ENCODE measurements at places on chromosomes 2 and 18.

- no peak for DNase-seq
Observed at GRCh38 chr2:60808330-60808801, 52.3 kb downstream of the PAPOLG start.

DNA sequence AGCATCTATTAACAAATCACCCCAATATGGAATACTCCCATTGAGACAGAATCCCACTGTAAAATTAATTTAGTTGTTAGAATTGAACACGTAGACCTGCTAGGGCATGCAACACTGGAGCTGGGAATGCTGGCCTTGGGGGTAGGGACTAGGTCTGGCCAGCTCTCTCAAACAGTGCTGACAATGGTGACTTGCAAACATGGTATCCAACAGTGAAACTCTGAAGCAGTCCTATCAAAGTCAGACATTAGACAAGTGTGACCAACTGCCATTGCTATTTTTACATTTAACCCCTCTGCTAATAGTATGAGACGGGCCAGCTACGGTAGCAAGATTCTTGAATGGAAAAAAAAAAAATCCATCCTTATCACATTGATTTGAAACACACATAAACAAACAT lies 7.2 kb downstream of the E2F6 start:
- no peak for DNase-seq

DNA sequence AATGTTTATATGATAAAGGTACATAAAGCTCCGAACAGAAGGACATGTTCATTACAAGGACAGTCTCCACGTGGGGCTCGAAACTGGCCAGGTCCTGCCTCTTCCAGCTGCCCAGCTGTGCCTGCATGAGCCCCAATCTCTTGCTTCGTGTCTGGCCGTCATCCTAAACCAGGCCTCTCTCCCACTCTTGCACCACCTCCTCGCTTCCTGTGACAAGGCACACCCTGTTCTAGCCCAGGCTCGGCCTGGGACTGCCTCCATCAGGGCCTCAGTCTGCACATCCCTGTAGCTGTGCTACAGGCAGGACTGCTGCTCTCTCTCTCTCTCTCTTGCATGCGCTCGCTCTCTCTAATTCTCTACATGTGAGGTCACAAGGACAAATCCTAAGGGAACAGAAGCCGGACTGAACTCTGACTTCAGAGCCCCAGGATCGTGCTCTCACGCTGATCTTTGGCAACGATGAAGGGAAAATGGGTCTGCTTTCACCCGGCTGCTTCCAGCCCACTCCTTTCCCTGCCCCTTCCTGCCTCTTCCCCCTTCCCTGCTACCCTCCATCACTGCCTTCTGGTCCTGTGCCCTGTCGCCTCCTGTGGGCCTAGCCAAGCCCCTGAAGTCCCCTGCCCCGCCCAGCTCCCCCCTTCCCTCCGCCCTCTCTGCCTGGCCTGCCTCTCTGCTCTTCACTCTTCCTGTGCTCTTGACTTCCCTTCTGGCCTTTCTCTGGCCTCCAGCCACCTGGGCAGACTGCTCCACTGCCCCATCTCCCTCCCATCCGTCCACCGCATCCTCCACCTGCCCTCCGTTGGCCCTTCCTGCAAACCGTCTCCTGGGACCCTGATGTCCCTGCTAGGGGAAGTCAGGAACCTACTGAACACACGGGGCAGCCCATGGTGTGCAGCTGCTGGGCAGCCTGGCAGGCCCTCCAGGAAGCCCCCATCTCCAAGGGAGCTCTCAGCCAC lies 7.8 kb upstream of the GPR55 start:
- DNase-seq: no peak

- DNase-seq: no peak
Observed at GRCh38 chr18:9340472-9340871, 5.9 kb downstream of the TWSG1 start.

GRCh38 chr2:54770676-54771075 lies 47.2 kb downstream of the EML6 start:
- no peak for DNase-seq

GRCh38 chr2:99797475-99797874 lies 307.7 kb upstream of the REV1 start:
- no peak for DNase-seq

DNA sequence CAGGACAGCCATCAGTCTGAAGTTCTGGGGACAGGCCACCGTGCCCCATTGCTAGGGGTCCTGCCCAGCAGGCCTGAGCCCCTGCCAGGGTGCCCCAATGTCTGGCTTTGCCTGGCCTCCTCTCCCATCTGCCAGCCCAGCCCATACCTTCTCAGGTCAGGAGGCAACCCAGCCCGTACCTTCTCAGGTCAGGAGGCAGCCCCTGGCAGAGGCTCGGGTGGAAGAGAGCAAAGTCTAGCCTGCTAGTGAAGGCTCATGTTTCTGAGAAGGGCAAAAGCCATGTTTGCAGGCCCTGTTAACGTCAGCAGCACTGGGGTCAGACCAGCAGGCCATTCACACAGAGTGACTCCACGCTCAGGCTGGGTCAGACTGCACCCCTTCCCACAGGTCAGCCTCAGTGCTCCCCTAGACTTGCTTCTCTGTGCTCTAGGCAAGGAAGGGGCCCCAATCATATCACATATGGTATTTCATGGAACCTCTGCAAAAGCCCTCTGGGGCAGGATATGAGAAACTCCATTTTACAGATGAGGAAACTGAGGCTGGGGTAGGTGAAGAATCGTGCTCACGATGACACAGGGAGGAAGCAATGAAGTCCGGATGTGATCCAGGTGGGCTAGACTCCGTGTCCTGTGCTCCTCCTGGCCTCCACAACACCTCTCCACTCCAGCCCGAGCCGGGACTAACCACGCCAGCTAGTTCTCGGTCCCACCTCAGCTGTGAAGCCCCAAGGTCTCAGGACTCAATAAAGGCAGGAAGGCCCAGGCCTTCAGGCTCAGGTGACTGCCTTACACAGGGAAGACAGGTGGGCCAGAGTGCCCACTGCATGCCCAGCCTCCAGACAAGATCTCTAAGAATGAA lies 9.5 kb downstream of the SDC1 start:
- no peak for DNase-seq

DNA sequence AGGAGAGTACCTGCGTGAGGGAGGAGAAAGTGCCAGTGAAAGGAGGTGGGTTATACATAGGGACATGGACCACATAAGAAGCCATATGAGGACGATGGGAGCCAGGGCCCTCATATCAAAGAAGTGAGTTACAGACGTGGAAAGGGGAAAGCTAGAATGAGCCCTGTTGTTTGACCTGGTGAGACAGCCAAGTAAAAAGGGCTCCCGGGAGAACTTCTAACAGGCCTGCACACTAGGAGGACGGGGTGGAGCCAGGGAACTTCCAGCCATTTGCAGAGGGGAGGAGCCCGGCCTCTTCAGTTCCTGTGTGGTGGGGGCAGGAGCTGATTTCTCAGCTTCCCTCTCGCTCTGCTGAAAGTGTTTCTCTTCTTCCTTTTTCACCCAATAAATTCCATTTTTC lies 84.1 kb upstream of the SLC66A3 start:
- DNase-seq: no peak

DNA sequence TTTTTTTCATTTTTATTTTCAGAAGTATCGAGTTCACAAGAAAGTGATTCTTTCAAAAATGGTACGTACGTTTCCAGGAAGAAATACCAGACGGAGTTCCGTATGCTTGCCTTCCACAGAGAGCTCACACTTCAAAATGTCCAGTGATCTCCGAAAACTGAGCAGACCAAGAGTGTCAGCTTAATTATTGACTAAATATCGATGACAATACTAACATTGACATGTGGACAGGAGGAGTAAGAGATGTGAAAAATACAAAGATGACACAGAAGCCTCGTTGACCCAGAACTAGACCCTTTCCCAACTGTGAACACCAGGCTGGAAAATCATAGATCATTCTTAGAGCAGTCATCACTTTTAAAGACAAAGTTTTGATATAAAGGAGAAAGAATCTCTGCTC lies 440.0 kb upstream of the POU3F3 start:
- DNase-seq: no peak

DNA sequence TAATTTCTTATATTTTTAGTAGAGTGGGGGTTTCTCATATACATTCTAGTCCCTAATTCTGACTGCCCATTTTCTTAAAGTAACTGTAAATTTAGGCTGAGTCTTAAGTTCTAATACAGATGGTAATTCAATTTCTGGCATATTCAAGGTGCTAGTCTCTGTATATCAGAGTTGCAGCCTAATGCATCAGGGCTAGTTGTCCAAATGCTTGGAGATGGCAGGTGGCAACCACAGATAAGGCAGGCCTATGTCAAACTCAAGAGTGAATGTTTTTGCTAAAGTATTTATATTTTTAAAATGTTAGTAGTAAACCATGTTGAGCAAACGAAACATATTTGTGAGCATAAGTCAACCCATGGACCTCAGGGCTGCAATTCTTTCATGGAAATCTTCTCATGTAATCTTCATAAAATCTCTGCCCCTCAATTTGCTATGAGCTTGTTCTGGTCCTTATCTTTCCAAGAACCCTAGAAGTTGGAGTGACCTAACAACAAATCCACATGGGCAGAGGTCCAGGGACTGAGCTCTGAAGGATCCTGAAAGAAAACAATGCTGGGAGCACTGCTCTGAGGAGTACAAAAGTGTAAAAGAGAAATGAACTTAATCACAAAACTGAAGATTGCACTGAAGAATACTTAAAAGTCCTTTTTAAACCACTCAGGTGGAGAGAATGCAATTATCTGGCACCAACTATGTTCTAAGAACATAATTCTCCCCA lies 27.3 kb upstream of the DSC2 start:
- no peak for DNase-seq

- DNase-seq: no peak
Observed at GRCh38 chr2:106863387-106863786, 22.6 kb downstream of the ST6GAL2 start.

DNA sequence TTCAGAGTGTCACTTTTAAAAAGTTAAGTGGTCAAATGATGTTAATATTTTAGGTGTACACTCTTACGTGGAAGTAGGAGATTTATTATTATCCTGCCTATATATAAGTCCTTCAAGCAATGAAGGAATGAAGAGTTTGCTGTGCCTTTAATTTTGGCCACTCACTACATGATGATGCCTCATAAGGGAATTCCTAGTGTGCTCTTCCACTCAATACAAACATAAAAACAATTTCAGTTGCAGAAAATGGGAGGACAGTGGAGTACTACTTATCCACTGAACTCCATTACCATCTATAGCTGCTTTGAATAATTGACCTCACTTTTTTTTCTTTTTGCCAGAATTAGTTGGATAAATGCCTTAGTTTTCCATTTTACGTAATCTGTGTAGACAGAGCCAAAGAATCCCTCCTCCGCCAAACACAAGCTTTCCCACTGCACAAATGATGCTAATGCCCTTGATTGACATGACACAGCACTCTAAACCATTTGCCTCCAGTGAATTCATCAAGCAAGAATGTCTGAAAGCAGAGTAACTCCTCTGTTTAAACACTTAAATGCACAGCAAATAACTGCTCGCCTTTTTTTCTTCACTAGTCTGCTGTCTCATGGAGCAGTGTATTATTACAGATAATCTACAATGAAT lies 751.1 kb upstream of the FANCL start:
- no peak for DNase-seq

GRCh38 chr2:48209214-48209885 lies 303.1 kb upstream of the FBXO11 start:
- DNase-seq: no peak

DNA sequence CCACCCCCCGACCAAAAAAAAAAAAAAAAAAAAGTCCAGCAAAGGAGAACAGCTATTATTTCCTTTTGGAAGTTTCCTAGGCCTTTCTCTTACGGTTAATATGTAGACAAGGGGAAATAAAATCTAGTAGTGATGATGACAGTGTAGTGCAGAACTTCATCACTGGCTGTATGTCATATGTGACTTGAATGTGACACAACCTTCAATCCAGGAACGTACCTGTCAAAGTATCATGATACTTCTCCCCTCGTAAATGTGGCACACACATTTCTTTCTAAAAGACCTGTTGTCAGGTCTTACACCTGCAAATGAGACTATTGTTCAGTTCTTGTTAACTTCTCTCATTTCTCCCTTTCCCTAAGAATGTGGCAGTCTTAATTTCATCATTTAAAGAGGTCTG lies 173.5 kb downstream of the PRPF40A start:
- DNase-seq: no peak

DNA sequence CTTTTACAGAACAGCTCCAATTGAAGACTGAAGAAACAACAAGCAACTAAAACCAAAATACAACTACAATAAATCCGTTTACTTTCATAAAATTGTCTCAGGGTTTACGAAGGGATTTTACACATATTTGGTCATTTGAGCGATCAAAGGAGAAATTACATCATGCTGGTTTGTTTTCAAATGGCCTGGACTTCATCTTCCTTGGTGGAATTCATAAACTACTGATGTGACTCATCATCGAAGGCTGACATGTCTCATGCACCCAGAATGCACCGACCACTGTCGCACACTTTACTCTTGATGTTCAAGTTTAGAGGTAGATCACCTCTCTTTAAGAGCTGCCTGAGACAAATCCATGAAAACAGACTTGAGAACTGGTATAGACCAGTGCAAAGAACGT lies 25.6 kb upstream of the PMAIP1 start:
- DNase-seq: no peak

GRCh38 chr2:31329081-31329625 lies 85.4 kb downstream of the XDH start:
- DNase-seq: no peak

- no peak for DNase-seq
Observed at GRCh38 chr2:54726940-54727339, 3.5 kb downstream of the EML6 start.

DNA sequence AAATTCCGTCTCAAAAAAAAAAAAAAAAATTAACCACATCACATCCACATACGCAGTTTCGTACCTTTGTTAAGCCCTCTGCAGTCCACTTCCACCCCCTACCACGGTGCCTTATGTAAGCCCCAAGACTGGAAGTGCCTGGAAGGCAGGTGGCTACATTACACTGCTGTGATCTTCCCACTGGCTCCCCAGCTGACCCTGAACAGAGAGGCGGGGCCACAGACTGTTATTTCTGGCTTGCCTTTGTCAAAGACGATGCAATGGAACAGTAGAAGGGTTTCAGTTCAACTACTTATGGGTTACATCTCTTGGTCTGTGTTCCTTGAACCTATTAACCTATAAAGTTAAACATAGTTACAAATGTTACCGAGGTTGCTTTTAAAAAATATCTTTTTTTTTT lies 15.7 kb upstream of the COX7A2L start:
- no peak for DNase-seq

DNA sequence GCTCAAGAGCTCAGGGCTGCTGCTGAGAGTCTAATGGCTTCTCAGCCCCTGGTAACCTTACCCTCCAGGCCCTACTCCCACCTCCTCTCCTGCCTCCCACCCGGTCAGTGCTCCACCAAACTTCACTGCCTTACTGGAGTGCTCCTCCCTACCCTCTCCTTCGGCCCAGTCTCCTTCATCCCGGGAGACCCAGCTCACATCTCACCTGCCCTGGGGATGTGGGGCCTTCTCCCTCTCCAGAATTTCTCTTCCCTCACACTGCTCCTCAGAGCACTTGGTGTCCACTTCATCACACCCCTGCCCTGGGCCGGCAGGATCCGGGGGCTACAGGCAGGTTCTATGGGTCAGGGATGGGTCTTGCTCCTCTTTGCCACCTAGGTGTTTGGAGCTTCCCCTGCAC lies 21.6 kb downstream of the PTPN18 start:
- DNase-seq: no peak

DNA sequence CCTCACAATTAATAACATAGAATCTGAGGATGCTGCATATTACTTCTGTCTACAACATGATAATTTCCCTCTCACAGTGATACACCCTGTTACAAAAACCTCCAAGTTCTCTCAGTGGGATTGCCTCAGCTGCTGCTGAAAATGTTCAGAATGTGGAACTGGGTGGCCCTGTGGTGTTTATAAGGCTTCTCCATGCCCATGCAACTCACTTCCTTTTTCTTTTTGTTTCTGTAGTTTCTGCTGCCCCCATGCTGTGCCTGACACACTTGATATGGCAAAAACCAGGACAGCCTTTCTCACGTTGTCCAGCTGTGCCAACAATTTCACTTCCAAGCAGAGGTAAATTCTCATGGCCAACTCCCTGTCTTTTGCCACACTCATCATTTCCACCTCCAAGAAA lies 206.2 kb downstream of the RPIA start:
- no peak for DNase-seq

All from GM12891 (cell line).